Retina (tissue), 1 donor: ENCODE measurements at places on chromosomes 7 and 10.

DNA sequence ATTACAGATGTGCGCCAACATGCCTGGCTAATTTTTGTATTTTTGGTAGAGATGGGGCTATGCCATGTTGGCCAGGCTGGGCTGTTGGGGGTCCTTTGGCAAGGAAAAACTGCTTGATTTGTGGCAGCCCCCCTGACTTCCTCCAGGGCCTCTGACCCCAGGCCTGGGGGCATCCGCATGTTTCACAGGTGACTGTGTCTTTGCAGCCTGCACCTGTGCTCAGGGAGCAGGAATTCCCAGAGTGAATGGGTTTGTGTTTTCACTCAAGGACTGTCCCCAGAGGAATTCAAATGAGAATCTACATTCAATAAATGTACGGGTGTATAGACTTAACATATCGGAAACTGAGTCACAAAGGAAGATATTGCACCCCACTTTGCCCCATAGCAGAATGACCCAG lies 11.6 kb upstream of the CLIP2 start:
- no peak for DNase-seq

DNA sequence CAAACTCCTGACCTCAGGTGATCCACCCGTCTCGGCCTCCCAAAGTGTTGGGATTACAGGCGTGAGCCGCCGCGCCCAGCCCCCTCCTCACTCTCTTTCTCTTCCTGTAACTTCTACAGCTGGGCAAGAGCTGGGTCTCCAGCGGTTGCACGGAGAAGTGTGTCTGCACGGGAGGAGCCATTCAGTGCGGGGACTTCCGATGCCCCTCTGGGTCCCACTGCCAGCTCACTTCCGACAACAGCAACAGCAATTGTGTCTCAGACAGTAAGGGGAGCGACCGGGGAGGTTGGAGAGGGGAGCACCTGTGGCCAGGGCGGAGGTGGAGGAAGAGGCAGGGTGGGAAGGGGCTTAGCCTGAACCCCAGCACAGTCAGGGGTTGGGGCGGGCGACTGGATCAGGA lies 41.4 kb downstream of the EPHB4 start:
- no peak for DNase-seq

DNA sequence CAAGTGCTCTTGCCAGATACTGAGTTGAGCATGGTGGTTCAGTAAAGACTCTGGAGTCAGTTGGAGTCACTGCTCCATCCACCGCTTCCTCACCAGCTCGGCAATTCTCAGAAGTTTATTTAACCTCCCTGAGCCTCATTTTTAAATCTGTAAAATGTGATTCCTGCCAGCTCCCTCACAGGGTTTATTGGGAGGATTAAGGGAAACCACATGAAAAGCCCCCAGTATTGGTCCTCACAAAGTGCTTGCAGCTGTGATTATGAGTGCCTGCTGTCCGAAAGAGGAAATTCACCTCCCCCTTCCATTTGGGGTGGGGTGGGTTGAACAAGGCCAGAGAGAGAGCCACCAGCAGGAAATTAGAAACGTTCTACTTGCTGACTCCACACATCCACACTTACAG lies 99.0 kb downstream of the AOAH start:
- DNase-seq = no peak

DNA sequence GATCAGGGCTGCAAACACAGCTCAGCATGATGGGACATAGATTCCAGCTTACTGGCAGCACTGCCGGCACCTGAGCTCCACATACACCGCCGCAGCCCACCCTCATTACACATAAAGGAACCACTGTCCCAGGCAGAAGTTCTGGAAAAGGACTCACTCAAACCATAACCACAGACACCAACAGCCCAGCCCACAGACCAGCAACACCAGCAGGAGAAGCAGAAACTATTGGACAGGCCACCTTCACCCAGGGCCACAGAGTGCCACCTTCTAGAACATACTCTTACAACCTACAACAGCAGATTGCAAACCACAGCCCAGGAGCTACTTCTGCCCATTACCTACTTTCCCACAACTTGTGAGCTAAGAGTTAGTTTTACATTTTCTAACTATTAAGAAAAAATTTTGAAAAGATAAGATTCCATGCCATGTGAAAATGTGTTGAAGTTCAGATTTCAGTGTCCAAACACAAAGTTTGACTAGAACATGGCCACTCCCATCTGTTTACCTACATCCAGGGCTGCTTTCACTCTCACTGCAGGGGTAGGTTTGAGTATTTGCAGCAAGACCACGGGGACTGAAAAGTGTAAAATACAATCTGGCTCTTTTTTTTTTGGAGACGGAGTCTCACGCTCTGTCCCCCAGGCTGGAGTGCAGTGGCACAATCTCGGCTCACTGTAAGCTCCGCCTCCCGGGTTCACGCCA lies 153.0 kb downstream of the TNS3 start:
- DNase-seq = no peak

GRCh38 chr7:157446322-157446721 lies 109.5 kb downstream of the DNAJB6 start:
- DNase-seq = no peak

DNA sequence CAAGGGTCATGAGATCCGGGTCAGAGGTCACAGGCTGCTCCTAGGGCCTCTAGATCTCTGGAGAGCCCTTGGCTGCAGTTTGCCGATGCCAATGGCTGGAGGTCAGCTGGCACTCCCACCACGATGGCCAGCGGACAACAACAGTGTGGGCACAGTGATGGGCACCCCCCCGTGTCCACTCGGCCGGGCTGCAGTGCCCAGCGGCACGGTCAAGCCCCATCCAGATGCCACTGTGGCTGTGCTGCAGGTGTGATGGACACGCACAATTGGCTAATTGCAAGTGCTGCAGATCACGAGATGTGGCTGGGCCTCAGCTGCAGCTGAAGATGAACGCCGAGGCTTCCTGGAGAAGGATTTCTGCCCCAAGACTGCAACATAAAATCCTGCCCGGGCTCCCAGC lies 80.7 kb downstream of the PDGFA start:
- no peak for DNase-seq

DNA sequence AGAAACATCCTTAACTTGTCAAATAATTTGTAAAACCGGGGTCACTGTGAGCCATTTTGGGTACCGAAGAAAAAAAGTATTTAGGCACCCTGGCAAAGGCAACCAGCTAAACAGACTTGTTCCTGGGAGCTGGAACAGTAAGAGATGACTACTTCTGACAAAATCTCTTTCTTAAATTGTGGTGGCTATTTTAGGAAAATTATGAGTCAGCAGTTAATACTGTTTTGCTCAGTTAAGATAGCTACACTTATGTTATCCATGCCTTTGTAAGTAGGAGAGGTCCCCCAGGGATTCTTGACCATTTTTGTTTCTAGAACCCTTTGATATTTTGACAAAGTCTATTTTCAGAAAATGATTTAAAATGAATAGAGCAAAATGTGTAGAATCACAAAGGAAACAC lies 68.7 kb downstream of the TAX1BP1 start:
- DNase-seq = no peak

GRCh38 chr10:79259834-79260233 lies 87.4 kb upstream of the PPIF start:
- DNase-seq = no peak

DNA sequence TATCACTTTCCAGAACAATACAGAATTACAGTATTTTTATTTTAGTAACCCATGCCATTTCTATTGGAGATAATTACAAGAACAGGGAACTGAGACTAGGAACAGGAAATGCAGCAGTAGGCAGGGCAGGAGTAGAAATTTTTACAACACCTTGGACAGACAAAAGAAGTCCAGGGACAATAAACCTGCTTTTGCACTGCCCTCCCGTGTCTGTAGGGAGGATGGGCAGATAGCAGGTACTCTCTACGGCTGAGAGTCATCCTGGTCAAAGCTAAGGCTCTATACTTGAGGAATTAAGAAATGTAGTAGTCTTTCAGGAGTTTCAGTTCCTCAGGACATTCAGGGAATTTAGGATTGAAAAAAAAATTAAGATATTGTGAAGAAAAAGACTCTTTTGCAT lies 63.4 kb downstream of the VAX1 start:
- no peak for DNase-seq

DNA sequence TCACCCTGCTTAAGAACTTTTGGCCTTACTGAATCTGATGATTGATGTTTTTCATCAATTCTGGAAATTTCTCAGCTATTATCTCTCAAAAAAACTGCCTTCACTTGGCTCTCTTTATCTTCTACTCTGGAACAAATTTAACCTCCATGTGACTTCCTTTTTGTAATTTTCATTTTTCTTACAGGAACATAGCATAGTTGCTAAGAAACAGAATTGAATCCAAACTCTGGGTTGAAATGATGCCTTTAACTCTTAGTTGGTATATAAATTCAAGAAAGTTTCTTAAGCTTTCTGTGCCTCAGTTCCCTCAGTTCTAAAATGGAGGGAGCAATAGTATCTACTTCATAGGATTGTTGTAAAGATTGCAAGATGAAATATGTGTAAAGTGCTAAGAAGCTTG lies 19.8 kb downstream of the GPR141 start:
- no peak for DNase-seq

DNA sequence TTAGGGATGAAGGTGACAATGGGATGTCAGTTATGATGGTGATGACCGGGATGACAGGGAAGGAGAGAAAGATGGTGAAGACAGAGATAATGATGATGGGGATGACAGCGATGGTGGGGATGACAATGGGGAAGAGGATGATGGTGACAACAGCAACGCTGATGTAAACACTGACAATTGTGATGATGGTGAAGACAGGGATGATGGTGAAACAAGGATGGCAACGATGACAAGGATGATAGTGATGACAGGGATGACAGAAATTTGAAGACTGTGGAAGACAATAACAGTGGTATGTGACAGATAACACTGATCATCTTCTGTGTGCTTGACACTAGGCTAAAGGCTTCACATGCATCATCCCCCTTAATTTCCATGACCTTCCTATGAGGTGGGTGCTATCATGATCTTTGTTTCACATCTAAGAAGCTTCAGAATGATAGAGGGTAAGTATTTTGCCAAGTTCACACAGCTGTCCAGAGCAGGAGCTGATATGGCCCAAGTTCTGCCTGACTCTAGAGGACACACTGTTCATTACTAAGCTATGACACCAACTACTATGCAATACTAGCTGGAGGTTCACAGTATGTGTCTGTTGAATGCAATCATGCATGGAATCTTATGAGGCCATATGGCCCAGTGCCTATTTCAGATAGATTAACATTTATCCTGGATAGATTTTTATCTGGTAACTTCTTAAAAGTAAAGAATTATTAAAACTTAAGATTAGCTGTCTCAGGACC lies 105.6 kb downstream of the RNLS start:
- no peak for DNase-seq

DNA sequence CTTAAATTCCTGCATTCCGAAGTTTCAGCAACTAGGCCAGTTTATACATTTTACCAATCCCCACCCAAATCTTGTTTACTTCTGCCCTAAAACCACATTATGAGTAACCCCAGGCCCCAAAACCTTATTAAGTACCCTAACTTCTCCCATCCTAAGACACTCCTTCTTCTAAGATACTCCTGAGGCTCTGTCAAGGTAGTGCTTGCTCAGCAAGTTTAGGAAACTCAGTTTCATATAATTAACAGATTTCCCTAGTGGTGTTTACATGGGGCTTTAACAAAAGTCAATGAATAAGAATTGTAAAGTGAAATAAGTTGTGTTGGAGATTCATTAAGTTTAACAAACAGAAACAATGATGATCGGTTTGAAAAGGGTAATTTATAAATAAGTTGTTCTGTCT lies 77.8 kb downstream of the CPEB3 start:
- DNase-seq = no peak

DNA sequence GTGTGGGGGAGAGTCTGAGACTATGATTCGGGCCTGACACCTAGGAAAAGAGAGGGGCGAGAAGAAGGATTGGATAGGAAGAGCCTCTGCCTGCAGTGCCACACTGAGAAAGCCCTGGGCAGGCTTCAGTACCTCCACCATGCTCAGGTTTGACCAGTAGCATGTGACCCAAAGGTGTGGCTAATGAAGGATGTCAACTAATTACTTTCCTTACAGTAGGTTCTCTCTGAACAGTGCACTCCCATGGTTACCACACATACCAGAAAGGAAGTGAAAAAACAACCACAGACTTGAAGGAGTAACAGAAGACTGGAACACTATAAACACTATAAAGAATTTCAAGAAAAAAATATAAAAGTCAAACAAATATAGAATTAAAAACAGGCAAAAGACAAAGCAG lies 46.2 kb downstream of the SEM1 start:
- no peak for DNase-seq

- DNase-seq = no peak
These were observed 150.9 kb downstream of the PRKAG2 start for GRCh38 chr7:151725844-151726651.

DNA sequence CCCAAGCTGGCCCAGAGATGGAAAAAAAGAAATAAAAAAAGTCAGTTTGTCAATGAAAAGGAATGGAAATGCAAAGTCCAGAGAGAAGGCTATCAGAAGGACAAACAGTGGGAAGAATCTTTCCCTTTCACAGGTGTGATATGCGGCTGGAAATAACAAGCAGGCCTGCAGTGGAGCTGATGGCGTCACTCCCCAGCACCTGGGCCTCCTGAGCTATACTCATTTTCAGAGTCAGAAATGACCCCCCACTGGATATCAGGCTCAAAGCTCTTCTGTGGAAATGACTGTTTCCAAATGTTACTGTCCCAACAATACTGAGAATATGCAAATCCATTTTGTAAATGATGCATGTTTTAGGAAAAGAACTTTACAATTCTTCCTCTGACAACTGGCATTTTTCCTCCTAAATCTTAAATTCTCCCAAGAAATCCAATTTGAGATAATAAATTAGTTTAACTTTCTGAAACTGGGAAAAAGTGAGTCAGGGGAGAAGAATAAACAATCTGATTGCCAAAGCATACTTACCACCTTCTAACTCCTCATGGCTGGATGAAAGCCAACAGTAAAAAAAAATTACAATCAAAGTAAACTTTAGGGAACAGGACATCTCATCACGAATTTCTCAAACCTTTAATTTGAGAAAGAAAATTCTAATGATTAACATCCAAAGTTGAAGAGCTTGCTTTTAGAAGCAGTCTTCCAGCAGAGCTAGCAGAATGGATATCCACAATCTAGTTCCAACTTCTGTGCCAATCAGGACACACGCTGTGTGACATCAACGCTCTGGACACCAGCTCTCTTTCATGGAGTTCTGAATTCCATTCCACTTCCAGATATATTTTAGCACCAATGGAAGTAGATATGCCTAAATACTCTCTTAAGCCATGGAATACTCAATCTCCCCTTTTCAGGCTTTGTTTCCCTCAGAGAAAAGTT lies 5.3 kb upstream of the CUZD1 start:
- DNase-seq = no peak

GRCh38 chr10:51023636-51024035 lies 50.7 kb upstream of the PRKG1 start:
- DNase-seq = no peak

GRCh38 chr7:142608630-142609428 lies 140.4 kb upstream of the PRSS1 start:
- DNase-seq = no peak
